Tibial artery (tissue), 4 donors: ENCODE measurements at places on chromosomes 2 and 18.

DNA sequence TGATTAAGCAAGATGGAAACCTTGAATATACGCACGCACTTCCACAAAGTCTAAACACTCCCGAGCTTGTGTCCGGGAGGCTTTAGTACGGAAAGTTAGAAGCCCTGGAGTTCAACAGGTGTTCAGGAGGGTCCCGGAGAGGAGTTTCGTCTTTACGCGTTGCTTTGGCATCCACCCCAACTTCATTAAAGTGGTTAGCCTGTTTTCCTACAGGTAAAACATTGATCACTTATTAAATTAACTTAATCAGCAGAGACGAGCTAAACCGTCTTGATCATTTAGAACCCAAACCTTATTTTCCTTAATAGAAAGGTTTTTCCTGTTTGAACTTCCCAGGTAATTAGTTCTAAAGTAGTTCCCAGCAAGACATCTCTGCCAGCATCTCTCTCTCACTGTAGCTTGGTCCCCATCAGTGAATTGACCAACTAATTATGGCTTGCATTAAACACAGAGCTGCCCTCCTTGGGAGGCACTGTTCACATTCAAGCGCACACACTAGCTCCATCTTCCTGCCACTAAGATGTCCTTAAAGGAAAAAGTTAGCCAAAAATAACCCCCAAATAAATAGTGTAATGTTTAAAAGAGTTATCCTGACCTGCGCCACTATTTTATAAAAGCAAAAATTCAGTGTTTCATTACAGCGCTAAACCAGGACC lies 1.4 kb downstream of the NPAS2 start:
- no peaks in the 10 kb centered on the region for H3K4me1 ChIP-seq
- no peak overlapping the region for H3K27ac ChIP-seq
- no peak for DNase-seq

DNA sequence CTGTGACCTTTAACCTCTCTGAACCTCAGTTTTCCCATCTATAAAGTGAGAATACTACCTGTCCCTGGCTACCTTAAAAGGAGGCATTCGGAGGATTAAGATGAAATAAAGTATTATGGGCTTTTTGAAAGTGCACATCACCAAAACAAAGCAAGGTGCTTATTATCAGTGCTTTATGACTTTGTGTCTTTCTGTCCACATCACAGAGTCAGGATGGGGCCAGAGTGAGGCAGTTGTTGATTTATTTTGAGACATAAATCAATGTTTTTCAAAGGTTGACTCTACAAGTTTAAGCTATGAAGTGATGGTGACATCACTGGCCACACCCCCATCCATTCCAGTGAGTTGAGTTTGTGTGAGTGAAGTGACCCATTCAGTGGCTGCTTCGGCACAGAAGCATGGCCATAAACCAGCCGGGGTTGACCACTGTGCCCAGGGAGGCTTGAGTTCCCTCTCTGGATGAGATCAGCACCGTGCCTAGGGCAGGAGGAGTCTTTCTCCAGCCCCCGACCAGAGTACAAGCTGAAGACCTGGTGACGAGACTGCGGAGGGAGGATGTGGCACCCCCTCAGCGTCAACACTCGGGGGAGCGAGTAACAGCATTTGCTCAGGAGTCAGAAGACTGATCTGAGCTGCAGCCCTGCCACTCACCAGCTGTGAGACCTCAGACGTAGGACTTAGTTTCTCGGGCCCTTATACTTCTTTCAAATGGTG lies 89.0 kb upstream of the PPP1CB start:
- H3K4me3 ChIP-seq: peak overlapping the region; percentile 33
- no peaks in the 10 kb centered on the region for H3K36me3 ChIP-seq
- H3K27me3 ChIP-seq: no peaks in the 10 kb centered on the region
- peaks cover 59% of the 10 kb centered on the region for H3K4me1 ChIP-seq
- H3K27ac ChIP-seq: peak overlapping the region; percentile 80
- DNase-seq: peak; percentile 82

DNA sequence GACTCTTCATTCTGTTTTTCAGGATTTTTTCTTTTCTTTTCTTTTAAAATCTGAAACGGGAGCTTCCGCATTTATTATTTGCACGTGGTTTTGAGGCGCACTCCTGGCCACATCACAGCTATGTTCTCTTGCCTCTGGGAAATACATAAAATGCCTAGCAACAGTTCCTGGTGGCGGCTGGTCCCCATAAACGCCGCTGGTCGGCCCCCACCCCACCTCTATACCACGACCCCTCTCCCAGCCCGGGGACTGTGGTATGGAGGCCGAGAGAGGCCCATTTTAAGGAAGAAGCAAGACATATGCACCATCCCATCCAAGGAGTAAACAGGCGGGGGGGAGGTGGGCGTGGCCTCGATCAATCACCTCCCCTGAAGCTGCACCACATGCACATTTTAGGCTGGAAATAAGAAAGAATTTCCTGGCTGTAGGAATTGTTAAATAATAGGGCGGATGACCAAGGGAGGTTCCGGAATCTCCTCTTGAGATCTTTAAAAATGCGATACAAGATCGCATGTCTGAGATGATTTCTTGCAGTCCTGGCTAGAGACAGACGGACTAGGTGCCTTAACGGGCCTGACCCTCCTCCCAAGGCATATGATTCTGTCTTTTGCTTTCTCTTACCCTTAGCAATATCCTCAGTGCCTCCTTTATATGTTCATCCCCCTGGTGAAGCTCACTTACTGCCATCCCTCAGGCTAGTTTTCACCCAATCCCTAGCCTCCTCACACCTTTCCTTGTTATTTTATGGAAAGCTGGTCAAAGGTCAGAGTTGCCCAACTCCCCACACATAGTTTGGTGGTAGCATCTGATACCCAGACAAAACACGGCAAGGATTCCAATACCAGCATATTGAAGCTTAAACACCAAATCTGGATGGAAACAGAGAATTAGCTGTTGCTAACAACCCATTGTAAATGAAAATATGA lies 82.4 kb downstream of the BCL2 start:
- no peaks in the 10 kb centered on the region for H3K27me3 ChIP-seq
- no peaks in the 10 kb centered on the region for H3K36me3 ChIP-seq
- H3K4me3 ChIP-seq: peak overlapping the region; percentile 24
- peak; percentile 75 for DNase-seq
- H3K27ac ChIP-seq: peak overlapping the region; percentile 80

DNA sequence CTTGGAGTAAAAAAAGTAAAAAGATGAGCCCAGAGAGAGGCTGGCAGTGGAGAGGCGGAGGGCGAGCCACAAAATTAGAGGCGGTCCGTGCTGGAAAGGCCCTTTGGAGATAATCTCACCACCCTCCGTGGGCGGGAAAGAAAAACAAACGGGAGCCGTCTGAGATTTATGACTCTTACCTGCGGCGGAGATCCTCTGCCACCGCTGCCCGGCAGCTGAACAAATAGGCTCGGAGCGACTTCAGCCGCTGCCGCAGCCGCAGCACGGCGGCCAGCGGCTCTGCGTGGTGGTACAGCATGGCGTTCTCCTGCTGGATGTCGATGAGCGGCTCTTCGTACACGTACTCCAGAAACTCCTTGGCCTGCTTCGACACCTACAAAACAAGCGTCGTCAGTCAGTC lies 94.6 kb downstream of the PLEKHM3 start:
- H3K36me3 ChIP-seq: peaks cover 12% of the 10 kb centered on the region
- no peak overlapping the region for H3K27ac ChIP-seq
- DNase-seq: no peak

DNA sequence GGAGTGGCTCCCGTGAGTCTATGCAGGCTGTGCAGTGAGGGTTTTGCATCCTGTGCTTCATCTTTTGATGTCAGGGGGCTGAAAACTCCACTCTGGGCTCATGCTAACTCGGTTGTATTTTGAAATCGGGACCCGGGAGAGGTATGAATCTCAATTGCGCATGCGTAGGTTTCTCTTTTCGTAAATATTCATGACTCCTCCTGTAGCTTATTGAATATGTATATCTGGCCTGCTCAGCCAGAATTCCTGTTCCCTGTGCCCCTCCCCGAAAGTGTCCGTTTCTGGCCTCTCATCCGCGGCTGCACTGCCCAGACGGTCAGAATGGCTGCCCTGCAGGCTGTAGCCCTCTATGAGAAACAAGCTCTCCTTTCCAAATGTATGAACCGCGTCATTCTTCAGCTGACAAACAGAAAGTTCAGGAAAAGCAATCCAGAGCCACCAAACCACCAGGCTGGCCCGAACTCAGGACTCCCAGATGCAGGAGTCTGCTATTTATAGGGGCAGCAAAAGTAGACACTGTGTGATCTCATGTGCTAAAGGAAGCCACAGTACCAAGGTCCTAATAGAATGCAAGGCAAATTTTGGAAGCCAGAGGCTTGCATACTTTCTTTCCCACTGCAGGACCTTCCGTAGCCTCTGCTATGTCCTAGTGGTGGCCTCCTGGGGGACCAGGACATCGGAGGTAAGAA lies 41.7 kb downstream of the AKAIN1 start:
- no peak overlapping the region for H3K27ac ChIP-seq
- no peaks in the 10 kb centered on the region for H3K36me3 ChIP-seq
- no peaks in the 10 kb centered on the region for H3K27me3 ChIP-seq
- no peak for DNase-seq
- H3K4me3 ChIP-seq: no peak overlapping the region

DNA sequence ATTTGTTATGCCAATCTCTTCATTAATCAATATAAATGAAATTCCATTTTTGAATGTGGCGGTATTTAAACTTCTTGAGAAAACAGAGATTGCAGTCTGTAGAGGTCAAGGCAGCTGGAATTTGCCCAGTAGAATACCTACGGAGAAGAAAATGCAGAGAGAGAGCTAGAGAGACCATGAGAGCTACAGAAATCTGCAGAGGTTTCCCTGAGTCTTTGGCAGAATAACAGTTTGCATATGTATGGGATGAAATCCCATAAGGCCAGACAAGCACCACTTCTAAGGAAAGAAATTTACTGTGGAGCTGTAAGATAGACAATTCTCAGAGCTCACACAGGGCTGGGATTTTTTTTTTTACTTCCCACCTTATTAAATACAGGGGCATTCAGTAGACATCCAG lies 23.6 kb upstream of the TMEFF2 start:
- H3K27ac ChIP-seq: no peak overlapping the region
- H3K4me1 ChIP-seq: no peaks in the 10 kb centered on the region
- no peak overlapping the region for H3K4me3 ChIP-seq
- no peak for DNase-seq

- H3K36me3 ChIP-seq: no peaks in the 10 kb centered on the region
- no peak overlapping the region for H3K4me3 ChIP-seq
- no peaks in the 10 kb centered on the region for H3K4me1 ChIP-seq
- DNase-seq: no peak
- no peaks in the 10 kb centered on the region for H3K27me3 ChIP-seq
- no peak overlapping the region for H3K27ac ChIP-seq
Measured at GRCh38 chr18:3924455-3924854, 474.5 kb downstream of the TGIF1 start.

GRCh38 chr2:197248001-197248401 lies 62.6 kb downstream of the ANKRD44 start:
- H3K27me3 ChIP-seq: no peaks in the 10 kb centered on the region
- H3K4me1 ChIP-seq: no peaks in the 10 kb centered on the region

- H3K27ac ChIP-seq: no peak overlapping the region
- no peak for DNase-seq
- no peak overlapping the region for H3K4me3 ChIP-seq
- H3K36me3 ChIP-seq: no peaks in the 10 kb centered on the region
- H3K4me1 ChIP-seq: no peaks in the 10 kb centered on the region
Measured at GRCh38 chr2:149399934-149400615, 69.7 kb downstream of the LYPD6 start.

- no peak overlapping the region for H3K27ac ChIP-seq
- no peak for DNase-seq
- H3K27me3 ChIP-seq: no peaks in the 10 kb centered on the region
- no peaks in the 10 kb centered on the region for H3K4me1 ChIP-seq
- no peaks in the 10 kb centered on the region for H3K36me3 ChIP-seq
- no peak overlapping the region for H3K4me3 ChIP-seq
Measured at GRCh38 chr18:74172697-74173433, 24.5 kb downstream of the TIMM21 start.

- no peaks in the 10 kb centered on the region for H3K27me3 ChIP-seq
- H3K4me1 ChIP-seq: no peaks in the 10 kb centered on the region
- H3K36me3 ChIP-seq: no peaks in the 10 kb centered on the region
- H3K4me3 ChIP-seq: no peak overlapping the region
Measured at GRCh38 chr18:56413862-56414261, 224.5 kb downstream of the TXNL1 start.

- H3K4me1 ChIP-seq: no peaks in the 10 kb centered on the region
- DNase-seq: no peak
- peaks cover 11% of the 10 kb centered on the region for H3K36me3 ChIP-seq
- H3K27ac ChIP-seq: no peak overlapping the region
- no peaks in the 10 kb centered on the region for H3K27me3 ChIP-seq
Measured at GRCh38 chr18:26487437-26487836, 60.9 kb downstream of the KCTD1 start.

DNA sequence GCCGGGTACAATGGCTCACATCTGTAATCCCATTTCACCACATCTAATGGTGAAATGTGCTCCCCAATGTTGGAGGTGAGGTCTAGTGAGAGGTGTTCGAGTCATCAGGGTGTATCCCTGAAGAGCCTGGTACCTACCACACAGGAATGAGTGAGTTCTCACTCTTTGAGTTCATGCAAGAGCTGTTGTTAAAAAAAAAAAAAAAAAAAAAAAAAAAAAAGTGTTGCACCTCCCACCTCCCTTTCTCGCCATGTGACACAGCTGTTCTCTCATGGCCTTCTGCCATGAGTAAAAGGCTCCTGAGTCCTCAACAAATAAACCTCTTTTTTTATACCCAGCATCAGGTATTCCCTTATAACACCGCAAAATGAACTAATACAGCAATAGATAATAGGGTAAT lies 106.3 kb downstream of the C2orf74 start:
- no peak for DNase-seq
- H3K4me1 ChIP-seq: no peaks in the 10 kb centered on the region
- no peaks in the 10 kb centered on the region for H3K27me3 ChIP-seq
- no peak overlapping the region for H3K27ac ChIP-seq

DNA sequence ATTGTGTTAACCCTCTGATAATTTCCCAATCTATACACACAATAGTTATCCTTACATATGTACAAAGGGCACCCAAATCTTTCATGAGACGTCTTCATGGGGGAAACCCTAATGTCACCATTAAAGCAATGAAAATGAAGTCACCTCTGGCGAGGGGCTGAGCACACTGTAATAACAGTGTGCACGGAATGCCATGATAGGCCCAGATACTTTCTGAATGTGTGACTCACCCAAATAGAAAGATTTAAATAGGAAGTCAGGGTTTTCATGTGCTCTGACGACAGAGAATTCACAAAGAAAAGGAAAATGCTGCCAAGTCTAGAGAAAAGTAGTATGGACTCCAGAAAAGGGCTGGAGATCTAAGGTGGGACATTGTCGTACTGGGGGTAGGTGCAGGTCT lies 128.3 kb downstream of the SATB2 start:
- no peak overlapping the region for H3K27ac ChIP-seq
- no peaks in the 10 kb centered on the region for H3K36me3 ChIP-seq
- H3K27me3 ChIP-seq: no peaks in the 10 kb centered on the region
- no peak for DNase-seq

DNA sequence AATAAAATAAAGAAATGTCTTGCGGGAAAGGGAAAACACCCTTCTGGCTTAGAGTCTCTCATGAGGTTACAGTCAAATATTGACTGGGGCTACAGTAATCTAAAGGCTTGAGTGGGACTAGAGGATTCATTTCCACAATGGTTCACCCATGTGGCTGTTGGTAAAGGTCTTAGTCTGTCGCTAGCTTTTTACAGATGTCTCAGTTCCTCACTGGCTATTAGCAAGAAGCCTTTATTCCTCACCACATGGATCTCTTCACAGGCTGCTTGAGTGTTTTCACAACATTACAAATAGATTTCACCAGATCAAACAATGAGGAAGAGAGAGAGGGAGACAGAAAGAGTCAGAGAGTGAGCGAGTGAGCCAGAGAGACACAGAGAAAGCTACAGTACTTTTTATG lies 8.3 kb upstream of the ZC3H15 start:
- H3K36me3 ChIP-seq: no peaks in the 10 kb centered on the region
- H3K4me3 ChIP-seq: no peak overlapping the region
- no peaks in the 10 kb centered on the region for H3K27me3 ChIP-seq
- DNase-seq: no peak
- H3K4me1 ChIP-seq: no peaks in the 10 kb centered on the region
- no peak overlapping the region for H3K27ac ChIP-seq
